ENCODE measurements at places on chromosomes 2 and 18. TPM values are rescaled to one million over a fixed set of nuclear protein-coding genes. Genes with fewer than 3 reads are reported as not detected.

Gene GPR155
- 3.4 TPM for total RNA-seq

GRCh38 chr18:28127763-28128658 lies 48.9 kb downstream of the CDH2 start:
- DNase-seq, result peak; percentile 55

GRCh38 chr2:233838726-233839446 lies 15.4 kb downstream of the HJURP start:
- DNase-seq, result no peak

DNA sequence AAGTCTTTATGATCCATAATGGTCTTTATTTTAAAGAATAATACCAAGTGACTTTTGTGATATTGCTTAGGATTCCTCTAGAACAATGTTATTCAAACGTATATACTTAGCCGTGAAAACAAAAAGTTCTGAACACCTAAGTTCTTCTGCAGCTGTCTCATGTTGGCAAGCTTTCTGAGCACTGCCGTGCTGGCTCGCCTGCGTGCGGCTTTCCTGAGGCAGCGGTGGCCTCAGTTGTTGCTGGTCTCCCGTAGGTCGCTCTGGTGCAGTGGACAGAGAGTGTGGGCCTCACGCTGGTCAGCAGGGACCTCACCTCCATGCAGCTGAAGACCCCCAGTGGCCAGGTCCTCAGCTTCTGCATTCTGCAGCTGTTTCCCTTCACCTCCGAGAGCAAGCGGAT lies 66.8 kb upstream of the NFATC1 start:
- DNase-seq, result no peak

DNA sequence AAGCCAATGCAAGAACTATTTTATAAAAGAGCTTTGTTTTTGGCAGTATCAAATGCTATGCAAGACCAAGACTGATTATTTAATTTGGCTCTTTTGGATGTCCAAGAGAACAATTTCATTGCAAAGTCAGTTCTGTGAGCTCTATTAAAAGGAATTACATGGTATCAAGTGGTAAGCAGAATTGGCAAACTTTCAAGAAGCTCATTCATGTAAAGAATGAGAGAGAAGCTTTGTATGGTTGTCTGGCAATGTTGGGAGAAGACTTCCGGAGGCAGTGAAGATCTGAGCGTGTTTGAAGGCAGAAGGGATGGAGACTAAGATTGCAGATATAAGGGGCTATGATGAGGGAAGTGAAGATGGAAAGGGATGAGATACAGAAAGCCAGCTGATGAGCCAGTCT lies 49.6 kb downstream of the CPS1 start:
- DNase-seq, result no peak

DNA sequence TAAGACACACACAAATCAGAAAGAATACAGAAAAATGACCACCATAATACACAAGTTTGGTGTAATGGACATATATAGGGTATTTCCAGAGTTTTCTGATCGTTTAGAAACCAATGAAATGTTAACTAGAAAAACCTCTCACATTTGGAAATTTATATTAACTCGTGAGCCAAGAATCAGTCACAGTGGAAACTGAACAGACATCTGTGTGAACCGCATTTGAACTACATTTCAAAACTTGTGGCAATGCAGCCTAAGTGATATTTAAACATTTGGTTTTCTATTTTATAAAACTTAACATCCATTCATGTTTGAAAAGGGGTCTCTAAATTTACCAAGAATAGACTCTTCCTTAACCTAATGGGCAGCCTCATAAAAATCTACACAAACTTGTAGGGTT lies 29.0 kb upstream of the KCNG2 start:
- DNase-seq, result no peak

Gene CYP27C1
- total RNA-seq, result 0.63 TPM

Gene MARCHF4
- 2.5 TPM for total RNA-seq

Gene KHK
- 0.11 TPM for total RNA-seq

GRCh38 chr2:5530011-5530696 lies 162.0 kb upstream of the SOX11 start:
- no peak for DNase-seq

- DNase-seq, result no peak
These were observed 4.9 kb downstream of the CCT7 start for GRCh38 chr2:73238976-73239375.

- DNase-seq, result no peak
These were observed 942 bp upstream of the CETN1 start for GRCh38 chr18:579238-579637.

Gene CFAP65
- total RNA-seq, result not detected

GRCh38 chr2:61090386-61090921 lies 24.8 kb downstream of the SANBR start:
- DNase-seq, result no peak

DNA sequence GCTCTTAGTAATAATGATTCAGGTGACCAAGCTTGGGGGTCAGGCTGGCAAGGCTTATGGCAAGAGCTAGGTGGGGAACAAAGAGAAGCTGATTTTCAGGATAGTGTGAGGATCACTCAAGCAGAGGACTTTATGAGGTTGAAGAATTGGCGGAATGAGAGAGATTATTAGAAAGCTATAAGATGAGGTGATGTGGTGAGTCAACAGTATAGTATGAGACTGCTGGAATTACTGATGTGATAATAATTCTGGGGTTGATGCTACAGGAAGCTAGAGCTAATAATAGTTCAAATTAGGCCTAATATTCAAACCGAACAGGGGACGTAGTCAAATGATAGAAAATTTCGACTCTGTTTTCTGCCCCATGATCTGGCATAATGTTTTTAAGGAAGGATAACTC lies 2115.3 kb upstream of the PIK3C3 start:
- no peak for DNase-seq

DNA sequence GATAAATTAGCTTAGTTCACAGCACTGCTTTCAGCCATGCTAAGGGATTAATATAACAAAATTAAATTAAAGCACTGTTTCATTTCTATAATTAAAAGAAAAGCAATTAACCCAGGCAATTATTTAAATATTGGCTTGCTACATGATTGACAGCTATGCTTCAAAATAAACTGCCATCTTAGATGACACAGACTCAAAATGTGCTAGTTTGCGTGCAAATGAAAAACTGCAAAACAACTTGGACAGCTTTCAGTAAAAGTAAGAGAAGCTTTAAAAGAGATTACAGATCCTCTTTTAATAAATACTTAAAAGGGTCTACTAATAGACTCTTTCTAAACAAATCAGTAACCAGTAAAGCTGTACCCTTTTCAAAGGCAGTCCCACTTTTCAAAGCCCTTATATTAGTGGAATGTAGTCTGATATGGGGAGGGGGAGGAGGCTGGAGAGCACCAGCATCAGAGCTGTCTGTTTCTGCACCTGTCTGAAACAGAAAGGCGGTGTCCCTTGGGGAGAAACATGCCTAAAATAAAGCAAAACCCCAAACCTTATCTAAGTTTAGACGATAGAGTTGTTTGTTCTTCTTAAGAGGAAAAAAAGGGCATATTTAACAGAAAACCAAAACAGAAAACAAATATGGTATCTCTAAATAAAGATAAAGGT lies 20.8 kb downstream of the EIF2AK3 start:
- no peak for DNase-seq

- DNase-seq, result no peak
These were observed 438.2 kb downstream of the SLC4A3 start for GRCh38 chr2:220065581-220065980.

DNA sequence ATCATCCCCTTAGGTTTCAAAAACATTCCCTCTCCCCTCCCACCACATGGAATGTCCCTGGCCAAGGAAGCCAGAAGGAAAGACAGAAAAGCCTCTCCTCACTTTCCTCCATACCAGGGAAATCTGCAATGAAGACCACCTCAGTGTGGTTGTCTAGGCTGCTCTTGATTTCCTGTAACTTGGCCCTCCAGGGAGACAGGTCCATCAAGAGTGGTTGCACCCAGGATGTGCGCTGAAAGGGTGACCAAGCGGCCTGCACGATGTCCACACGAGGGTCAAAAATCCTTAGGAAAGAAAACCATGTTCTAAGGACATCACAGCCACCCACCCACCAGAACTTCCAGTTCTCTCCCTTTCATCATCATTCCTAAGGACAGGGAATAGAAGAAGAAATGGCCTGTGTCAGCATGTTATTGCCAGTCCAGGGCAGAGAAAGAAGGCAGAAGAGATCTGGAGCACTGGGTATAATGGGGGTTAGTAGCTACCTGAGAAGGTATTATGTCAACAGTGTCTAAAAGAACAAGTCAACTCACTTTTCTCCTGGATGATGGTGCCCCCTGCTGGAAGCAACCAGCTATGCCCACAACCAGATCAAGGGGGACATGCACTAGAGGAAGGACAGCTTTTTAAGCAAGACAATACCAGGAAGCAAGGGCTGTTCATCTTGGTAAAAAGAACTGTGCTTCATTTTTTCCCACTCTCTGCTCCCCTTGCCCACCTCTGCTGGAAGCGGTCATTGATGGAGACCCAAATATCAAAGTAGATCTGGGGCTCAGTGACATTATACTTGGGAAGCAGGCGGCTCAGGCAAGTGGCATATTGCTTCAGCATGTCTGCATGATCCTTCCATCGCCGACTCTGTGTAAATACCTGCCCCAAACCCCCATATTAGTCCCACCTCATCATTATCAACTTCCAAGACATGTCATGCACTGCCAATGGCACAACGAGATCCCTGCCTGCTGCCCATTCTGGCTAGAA lies 9.3 kb downstream of the GGCX start:
- peak; percentile 82 for DNase-seq

GRCh38 chr2:227414846-227415245 lies 27.1 kb upstream of the SCYGR1 start:
- no peak for DNase-seq

Gene SATB2
- 4.9 TPM for total RNA-seq

GRCh38 chr18:54766634-54767033 lies 61.6 kb upstream of the RAB27B start:
- no peak for DNase-seq

DNA sequence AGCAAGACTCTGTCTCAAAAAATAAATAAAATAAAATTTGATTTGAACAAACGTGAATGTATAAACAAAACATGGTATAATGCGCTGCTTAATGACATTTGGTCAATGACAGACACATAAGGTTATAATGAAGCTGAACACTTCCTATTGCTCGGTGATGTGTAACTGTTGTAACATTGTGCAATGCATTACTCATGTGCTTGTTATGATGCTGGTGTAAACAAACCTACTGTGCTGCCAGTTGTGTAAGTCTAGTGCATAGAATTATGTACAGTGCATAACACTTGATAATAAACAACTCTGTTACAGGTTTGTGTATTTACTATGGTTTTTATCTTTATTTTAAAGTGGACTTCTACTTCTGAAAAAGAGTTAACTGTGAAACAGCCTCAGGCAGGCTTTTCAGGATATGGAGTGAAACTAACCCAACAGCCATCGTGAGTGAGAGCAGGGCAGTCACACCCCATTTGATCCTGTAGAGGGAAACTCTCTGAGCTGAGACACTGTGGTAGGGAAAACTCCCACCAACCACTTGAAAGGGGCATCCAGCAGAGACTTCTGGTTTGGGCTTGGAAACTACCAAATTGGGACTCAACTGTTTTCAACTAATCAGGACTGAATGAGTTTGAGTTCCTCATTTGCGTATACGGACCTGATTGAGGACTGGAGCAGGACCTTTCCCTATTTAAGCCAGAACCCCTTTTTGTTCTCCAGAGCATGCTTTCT lies 8.7 kb upstream of the RPRD1A start:
- no peak for DNase-seq

- DNase-seq, result no peak
These were observed 300.9 kb downstream of the ARHGAP15 start for GRCh38 chr2:143429932-143430679.

DNA sequence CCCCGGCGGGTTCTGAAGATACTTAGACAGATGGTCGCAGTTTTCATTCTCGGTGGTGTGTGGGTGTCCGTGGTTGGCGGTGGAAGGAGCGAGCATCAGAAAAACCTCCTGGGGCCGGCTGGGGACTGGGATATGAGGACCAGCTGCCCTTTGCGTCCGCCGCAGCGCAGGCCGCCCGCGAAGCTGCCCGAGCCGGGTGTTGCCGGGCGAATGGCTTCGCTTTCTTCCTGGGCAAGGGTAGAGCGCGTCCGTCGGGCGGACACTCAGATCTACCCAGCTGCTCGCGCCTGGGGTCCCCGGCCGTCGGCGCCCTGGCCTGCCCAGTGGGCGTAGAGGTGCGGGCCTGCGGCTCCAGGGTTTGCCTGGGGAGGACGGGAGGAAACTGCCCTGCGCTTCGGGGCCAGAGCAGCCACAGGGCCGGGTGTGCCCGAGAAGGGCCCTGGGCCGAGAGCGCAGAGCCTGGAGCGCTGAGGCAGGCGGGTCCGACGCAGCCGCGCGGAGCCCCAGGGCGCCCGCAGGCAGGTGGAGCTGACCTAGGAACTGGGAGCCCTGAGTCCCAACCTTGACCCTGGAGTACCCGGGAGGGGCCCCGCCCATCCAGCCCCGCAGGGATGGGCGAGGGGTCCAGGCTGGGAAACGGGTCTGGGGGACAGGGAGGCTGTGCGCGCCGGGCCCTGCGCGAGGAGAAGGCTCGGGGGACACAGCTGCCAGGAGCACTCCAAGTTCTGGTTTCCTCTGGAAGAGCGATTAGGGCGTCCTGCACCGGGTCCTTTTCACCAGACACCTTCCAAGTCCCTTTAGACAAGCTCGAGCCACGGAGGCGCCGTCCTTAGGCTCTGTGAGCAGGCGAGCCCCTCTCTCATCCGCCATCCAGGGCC lies 1.3 kb downstream of the TWIST2 start:
- no peak for DNase-seq

- peak; percentile 62 for DNase-seq
These were observed 311.2 kb downstream of the LPIN1 start for GRCh38 chr2:12057436-12058166.

Gene CD207
- total RNA-seq, result not detected

Gene C2orf81
- 0.34 TPM for total RNA-seq

DNA sequence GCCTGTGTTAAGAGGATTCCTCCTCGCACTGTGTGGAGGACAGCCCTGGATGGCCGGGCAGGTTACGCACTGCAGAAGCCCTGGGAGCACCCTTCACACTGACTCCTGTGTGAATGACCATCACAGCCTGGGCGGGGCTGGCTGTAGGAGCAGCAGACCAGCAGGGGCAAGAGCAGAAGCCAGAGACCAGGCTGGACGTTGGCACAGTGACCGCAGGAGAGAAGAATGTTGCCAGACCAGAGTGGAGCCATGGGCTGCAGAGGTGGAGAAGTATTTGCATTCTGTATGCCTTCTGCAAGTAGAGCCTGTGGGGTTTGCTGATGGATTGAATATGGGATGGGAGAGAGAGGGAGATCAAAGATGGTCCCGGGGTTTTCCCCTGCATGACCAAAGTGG lies 23.1 kb downstream of the LRRFIP1 start:
- DNase-seq, result no peak

- DNase-seq, result no peak
These were observed 85.8 kb downstream of the PLEKHM3 start for GRCh38 chr2:207939342-207940108.

Gene CYRIA
- total RNA-seq, result 1.00 TPM

Measured in SJSA1 (cell line).